Fibroblast of skin of back (primary cell): ENCODE measurements at places on chromosomes 1 and 21.
A peak's percentile ranks its signal among the peaks of the same experiment; 100 is the strongest.

DNA sequence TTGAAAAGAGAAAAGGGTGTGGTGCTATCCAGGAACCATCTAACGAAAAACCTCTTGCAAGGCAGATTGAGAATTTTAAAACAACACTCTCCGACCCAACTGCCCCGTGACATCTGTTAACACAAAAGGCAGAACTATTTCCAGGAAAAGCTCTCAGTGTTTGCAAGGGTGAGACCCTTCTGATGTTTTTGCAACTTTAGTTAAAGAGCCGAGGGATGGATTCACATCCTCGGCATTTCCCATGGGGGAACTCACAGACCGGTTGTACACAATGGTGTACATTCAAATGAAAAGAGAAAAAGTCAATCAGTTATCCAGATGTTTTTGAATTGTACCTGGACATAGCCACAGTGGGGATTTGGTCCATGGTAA lies 120.0 kb downstream of the NGF start:
- no peak for DNase-seq

DNA sequence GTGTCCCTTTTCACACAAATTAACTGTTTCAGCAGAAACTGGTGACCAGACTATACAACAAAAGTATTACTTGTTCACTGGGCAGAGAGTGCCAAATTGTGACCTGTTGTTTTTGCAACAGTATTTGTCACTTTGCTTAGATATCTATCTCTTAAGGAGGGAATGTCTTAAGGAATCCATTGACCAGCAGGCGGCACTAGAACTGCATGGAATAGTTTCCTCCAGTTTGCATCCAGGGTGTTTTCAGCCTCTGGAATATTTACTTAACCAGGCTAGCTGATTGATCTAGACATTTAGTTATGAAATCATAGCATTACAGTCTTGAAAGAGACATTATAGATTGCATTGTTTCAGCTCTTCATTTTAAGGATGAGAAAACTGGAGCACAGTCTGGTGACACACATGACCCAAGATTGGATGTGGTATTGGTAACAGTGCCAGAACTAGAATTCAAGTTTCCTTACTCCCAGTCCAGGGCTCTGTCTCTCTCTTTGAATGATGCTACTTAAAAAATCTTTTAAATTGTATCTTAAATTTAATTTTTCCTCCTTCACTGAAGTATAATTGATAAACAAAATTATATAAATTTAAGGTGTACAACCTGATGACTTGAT lies 16.9 kb downstream of the RPTN start:
- peak; percentile 68 for DNase-seq

DNA sequence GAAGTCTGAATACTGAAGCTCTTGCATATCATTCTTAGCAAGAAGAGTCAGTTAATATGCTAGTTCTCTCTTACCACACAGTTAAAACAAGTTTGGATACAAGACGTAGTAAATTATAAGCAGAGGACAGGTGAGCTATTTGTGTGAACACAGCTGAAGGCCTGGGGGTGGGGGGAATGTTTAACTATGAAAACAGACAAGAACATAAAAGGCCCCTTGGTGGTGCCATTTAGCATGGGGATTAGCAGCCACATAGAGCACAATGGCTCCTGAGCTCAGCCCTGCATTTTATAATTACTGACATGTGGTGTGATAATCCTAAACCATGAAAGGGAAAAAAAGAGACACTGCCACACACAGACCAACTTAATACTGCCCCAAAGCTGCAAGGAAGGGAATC lies 94.8 kb downstream of the TGFBR3 start:
- no peak for DNase-seq

GRCh38 chr1:87830432-87830978 lies 501.8 kb downstream of the LMO4 start:
- no peak for DNase-seq

GRCh38 chr1:206890125-206891060 lies 6.8 kb upstream of the IL24 start:
- no peak for DNase-seq

GRCh38 chr1:222880587-222880986 lies 65.7 kb downstream of the DISP1 start:
- DNase-seq: peak; percentile 71

GRCh38 chr21:15616864-15617574 lies 112.8 kb upstream of the USP25 start:
- peak; percentile 70 for DNase-seq

- DNase-seq: no peak
Observed at GRCh38 chr1:178870944-178871343, at the start of gene ANGPTL1. ANGPTL1 (minus strand) TSS chr1:178871077; CDS start chr1:178865776, 5,301 bp downstream.

- DNase-seq: no peak
Observed at GRCh38 chr1:46405724-46406123, 11.6 kb downstream of the FAAH start.

DNA sequence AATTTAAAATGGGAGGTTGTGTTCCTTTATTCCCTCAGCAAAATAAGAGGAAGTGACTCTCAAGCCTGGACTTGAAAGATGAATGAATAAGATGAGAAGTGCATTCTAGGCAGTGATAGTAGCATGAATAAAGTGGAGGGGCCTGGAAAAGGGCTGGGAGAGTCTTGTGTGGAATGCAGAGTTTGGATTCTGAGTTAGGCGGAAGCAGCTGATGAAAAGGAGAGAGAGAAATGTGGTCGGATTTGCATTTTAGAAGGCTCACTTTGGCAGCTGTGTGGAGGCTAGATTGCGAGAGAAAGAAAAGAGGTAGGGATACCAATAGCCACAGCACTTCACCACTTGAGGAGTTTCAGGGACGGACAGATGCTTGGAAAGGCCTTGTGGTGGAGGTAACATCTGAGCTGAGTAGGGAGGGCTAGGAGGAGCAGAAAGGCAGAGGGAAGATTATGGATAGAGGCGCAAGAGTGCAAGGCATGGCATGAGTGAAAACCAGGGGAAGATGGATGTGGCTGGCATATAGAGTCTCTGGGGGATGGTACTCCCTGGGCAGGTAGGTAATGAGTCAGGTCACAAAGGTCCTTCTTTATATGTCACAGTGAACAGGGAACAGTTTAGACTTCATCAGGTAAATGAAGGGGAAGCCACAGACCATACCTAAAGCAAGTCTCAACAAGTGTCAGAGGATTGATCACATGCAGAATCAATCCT lies 59.6 kb downstream of the ST3GAL3 start:
- no peak for DNase-seq

GRCh38 chr21:45438391-45439145 lies 33.6 kb downstream of the COL18A1 start:
- DNase-seq: no peak

GRCh38 chr1:45455162-45455561 lies 35.8 kb downstream of the TESK2 start:
- DNase-seq: no peak

- peak; percentile 86 for DNase-seq
Observed at GRCh38 chr1:108704496-108704895, 8.2 kb upstream of the FNDC7 start.

GRCh38 chr1:223350361-223350908 lies 13.5 kb downstream of the SUSD4 start:
- no peak for DNase-seq

DNA sequence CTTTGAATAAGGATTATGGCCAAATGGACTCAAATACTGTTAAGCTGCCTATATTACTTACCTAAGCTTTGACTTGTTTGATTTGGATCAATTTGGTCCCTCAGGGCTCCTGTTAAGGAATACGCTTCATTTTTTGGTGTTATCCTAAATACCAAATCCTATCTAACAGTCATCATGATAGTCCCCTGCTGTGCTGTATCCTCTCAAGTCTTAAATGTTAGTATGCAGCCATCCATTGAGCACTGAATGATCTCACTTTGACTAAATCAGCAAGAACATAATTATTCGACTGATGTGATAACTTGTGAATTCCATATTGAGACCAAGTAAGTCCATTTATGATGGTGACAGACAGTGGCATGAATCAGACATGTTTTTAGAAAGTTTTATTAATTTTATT lies 53.1 kb upstream of the ATF3 start:
- no peak for DNase-seq

DNA sequence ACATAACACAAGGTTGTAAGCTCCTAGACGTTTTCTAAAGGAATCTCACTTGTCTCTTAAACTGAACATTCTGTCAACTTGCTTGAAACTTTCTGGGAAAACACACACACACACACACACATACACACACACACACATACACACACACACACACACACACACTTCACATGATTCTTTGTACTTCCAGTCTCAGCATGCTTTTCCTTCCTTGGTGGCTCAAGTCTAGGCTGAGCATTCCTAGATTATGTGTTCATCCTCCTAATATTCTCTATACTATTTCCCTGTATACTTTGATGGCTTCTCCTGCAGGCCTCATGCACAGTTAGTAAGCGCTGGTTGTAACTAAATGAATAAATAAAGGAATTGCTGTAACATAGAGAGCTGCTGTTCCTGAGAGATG lies 372.1 kb downstream of the PTPRC start:
- DNase-seq: peak; percentile 64

DNA sequence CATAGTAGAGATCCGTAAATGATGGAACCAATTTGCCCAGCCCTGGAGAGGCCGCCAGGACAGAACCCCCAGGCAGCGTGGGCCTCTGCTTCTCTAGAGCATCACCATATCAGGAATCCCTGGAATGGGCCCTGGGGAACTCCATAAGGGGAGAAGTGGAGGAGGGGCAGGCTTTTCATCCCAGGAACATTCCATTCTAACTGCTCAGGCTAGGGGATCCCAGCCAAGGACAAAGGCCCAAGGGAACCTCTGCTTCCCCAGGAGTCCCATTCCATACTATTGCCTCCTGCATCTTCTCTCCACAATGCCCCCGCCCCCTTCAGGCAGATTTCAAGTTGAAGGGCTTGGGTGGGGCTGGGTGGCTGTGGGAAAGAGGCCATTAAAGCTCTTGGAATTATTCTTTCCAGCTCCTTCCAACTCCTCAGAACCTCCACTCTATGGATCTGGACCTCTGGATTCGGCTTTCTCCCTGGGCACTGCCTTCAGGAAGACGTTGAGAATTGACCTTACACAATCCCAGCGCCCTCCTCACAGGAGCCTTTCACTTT lies 6.0 kb downstream of the TRNP1 start:
- DNase-seq: peak; percentile 100

- DNase-seq: no peak
Observed at GRCh38 chr1:113247782-113248181, 142.5 kb upstream of the MAGI3 start.

- DNase-seq: no peak
Observed at GRCh38 chr1:5488448-5488847, 503.8 kb downstream of the NPHP4 start.

GRCh38 chr1:14443164-14443787 lies 155.2 kb upstream of the KAZN start:
- DNase-seq: peak; percentile 48

GRCh38 chr1:242787968-242788367 lies 263.5 kb upstream of the PLD5 start:
- DNase-seq: no peak

DNA sequence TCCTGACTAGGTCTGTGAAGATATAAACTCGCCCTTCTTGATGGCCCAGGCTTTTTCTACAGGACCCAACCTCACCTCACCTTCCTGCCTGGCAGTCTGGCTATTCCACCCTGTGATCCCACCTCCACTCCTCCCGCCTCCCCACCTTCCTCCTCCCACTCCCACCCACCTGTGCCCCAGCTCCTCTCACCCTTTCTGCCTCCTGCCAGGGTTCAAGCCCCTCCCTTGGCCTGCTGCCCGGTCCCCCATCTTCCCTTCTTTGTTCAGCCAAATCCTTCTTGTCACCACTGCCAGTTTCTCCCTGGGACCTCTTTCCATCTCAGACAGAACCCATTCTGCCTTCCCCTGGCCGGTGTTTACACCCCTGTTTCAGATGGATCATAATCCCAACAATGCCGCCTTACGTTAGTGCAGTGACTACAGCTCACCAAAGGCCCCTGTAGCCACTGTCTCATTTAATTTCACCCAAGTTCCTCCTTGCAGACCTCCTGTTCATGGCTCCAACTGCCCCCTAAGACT lies 127.5 kb upstream of the EDN2 start:
- DNase-seq: no peak

GRCh38 chr1:81430955-81431623 lies 369.6 kb upstream of the ADGRL2 start:
- DNase-seq: no peak

GRCh38 chr1:174572771-174573170 lies 125.0 kb downstream of the GPR52 start:
- DNase-seq: no peak

- DNase-seq: no peak
Observed at GRCh38 chr1:184752656-184753055, 2.0 kb downstream of the EDEM3 start.

DNA sequence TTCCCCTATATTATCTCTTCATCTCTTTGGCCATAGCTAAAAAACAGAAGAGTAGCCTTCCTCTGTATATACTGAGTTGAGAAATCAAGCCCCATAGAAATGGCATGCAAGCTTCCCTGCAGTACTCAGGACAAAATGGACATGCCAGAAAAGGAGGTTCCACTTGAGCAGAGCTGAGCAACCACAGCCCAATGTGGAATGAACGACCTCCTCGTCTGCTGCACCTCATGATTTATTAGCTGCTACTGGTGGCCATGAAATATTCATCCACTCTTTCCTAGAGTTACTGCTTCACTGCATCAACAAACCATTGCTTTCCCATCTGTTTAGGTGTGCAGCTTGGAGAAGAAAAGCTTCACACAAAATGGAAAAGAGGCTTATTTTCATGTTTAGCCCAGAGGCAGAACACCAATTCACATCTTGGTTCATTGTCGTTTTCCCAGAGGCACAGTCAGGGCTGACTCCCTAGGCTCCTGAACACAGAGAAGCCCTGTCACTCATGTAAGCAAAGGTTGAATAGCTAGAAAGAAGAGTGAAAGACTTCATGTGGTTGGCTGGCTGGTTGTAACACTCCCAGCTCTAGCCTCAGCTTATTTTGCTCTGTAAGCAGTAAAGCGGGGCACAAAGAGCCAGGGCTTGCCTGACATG lies 148.0 kb downstream of the TSEN15 start:
- DNase-seq: no peak

GRCh38 chr1:223844787-223845036 lies 1.0 kb downstream of the TP53BP2 start:
- DNase-seq: peak; percentile 33

DNA sequence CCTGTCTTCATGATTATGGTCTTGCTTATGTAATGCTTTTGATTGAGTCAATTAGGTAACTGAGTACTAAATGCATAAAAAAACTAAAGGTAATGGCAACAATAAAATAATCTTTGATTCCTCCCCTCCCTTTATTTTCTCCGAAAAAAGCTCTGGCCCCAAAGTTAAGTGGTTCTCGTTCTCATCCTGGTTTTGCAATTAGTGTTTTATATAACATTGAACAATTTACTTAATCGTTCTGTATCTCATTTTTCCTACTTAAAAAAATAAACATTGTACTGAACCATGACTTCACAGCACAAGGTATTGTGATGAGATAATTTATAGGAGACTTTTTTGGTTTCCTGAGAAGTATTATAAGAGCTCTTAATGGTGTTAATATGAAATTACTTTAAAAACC lies 11.3 kb downstream of the SLC22A15 start:
- DNase-seq: no peak

GRCh38 chr21:29164323-29164942 lies 34.0 kb downstream of the MAP3K7CL start:
- DNase-seq: peak; percentile 90

- DNase-seq: no peak
Observed at GRCh38 chr1:8376358-8376840, 58.5 kb downstream of the SLC45A1 start.

- DNase-seq: no peak
Observed at GRCh38 chr1:38250356-38250755, 203.8 kb upstream of the POU3F1 start.
